Activated CD8-positive, alpha-beta T cell treated with anti-CD3 and anti-CD28 coated beads, Interleukin-2, amount 10 ng/mL, durations not matched to agents 7 days and 5 days (primary cell): ENCODE measurements at places on chromosomes 4 and X.

GRCh38 chrX:67648361-67648760, 104.5 kb downstream of the AR start:
- DNase-seq = no peak

DNA sequence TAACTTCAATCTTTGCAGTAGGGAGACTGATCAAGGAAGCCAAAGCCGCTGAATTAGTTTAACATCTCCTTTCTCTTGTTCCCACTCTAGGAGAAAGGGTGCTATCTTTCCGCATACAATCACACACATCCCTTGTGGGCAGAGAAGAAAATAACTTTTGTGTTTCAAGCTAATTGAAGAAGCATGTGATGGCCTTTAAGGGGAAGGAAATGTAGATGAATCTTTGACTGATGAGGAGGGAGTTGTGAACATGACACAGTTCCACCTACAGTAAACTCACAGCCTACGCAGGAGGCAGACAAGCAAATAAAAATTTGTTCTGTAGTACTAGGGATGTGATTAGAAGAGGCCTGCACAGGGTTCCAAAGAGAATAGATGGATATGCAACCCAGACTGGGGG, 14.7 kb upstream of the SPATA4 start:
- no peak for DNase-seq

- no peak for DNase-seq
Observed at GRCh38 chr4:114435116-114435515, 163.5 kb upstream of the UGT8 start.

- no peak for DNase-seq
Observed at GRCh38 chrX:106144755-106145639, 23.1 kb upstream of the PWWP3B start.

GRCh38 chrX:154437971-154438893, 1.3 kb downstream of the GDI1 start:
- DNase-seq = no peak

DNA sequence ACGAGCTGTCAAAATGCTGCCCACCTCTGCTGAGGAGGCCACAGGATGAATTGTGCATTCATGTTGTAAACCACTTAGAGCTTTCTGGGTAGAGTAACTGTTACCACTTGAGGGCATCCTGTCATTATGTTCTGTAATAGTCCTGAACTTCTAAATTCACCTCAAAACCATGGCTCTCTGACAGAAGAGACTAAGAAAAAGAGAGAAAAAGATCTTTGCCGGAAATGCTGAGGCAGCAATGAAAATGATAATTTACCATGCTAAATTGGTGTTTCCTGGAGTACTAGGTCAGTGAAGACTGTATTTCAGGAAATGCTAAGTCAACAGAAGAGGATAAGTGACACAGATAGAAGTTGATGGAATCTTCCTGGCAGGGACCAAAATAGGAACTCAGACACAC, 942.3 kb upstream of the SLIT2 start:
- DNase-seq = no peak

DNA sequence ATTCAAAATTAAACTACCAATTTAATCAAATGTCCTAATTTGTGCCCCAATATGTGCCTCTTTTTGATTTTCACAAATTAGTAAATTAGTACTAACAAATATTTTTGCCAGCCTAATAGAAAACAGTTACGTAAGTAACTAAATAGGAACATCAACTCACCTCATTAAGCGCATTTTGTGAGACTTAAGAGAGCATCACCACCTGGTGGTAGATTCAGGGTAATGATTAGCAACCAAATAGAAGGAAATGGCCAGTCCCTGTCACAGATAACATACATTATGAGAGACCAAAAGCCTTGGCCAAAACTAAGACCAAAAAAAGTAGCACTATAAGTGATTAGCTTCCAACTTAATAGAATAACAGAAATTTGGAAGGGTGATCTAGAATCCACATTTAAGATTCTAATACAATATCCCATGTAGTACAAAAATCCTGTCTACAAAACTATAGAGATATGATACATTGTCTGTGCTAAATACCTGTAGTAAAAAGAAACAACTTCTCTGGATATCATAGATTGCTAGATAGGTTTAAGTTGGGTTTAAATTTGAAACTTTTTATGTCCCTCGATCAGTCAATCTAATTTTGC, 46.7 kb downstream of the C4orf46 start:
- DNase-seq = peak; percentile 21

DNA sequence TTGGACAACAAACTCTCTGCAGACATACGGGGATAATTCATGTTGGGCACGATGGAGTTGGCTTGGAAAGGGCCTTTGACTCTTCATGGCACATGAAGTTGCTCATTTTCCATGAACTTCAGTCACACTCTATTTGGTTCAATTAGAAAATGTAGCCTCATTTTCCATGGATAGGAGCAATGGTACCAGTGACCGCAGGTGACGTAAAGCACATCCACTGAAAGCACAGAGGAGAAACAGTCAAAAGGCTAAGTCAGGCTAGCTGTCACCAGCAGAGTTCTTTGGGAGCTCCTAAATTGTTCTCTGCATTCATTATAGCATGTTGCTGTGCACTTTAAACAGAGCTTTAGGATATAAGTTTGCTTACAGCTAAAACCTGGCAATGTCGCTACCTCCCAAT, 39.9 kb upstream of the MAP3K15 start:
- no peak for DNase-seq

DNA sequence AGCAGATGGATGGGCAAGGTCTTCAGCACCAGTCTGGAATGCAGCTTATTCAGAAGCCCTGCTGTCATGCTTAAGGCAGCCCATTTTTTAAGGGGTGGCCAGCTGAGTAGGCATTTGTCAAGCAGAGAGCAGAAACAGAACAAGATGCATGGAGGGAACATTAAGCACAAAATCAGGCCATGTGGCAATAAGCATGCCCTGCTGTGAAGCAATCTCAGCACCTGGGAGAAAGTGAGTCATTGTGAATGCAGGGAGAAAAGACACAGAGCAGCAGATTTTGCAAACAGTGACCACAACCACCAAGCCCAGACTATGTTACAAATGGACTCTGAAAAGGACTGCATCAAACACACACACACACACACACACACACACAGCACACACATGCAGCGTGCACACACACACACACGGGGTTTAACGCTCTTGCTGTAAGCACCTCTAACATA, 94.1 kb upstream of the GALNT7 start:
- no peak for DNase-seq

- no peak for DNase-seq
Observed at GRCh38 chrX:34509394-34509793, 147.7 kb downstream of the TMEM47 start.

DNA sequence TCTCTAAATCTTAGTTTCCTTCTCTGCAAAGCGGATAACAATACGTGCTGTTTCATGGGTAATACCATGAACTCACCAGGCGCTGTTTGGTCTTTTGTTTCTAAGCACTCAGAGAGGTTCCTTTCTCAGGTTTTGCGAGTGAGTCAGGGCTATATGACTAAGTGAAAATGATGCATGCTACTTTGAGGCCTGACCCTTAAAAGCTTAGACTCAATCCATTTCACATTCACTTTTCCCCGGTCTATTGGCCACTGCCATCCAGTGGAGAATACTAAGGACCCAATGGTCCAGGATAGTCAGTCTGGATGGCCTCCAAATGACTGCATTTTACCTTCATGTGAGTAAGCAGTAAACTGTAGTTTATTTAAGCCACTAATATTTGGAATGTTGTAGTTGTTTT, 400.8 kb upstream of the SLIT2 start:
- DNase-seq = no peak

DNA sequence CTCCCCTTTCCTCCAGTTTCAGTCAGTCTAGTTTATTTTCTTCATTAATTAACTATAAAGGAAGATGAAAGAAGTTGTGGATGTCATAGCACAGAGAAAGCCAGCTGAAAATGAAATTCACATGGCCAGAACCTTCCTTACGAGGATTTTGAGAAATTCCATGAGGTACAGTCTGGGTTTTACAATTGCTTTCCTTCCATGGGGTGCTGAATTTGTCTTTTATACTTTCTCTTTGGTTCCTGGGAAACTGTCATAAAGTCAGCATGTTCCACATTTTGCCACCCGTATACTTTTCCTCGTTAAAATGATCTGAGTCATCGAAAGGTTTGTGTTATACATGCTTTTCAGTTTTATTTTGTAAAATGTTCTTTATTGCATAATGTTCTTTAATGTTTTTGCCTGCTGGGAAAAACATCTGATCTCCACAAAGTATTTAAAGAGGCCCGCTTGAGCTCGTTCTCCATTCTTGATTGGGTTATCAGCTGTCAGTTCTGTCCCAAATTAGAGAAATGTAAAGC, 78.1 kb upstream of the CLDN34 start:
- no peak for DNase-seq

DNA sequence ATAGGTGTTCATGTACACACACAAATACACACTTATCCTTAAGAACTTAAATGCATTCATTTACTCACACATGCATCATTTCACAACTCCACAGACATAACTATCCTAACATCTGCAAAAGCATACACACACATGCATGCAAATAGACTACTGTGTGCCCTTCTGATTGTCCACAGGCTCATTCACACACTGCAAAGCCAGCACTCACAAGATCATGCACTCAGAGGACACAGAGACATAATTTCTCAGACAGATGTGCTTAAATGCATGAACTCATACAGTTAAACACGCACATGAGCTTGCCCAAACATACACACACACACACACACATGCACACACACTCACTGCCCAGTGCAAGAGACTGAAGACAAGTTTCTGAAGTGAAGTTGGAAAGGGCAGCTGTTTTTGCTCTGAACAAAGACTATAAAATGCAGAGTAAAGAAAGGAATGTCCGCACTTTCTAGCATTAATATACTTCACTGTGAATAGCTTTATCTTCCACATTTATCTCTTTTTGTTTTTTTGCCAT, 1018.0 kb upstream of the HS3ST1 start:
- DNase-seq = no peak

GRCh38 chr4:26372076-26372475, 51.3 kb downstream of the RBPJ start:
- no peak for DNase-seq

GRCh38 chrX:105098201-105098600, 122.3 kb downstream of the TEX13A start:
- no peak for DNase-seq

DNA sequence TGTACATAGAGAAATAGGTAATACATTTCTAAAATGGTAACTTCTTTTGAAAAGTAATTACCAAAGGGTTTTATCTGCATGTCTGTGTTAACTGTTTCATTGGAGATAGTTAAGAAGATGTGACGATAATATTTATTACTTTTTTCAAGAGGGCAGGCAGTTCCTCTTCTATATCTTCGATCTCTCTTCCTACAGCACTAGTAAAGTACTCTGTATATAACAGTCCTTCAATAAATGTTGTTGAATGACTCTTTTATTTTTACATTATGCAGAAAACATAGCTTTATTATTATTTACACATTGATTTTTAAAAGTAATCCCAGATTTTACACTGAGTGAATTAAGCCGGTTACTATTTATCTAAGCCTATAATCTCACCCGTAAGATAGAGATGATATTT, 51.8 kb downstream of the TMPRSS11E start:
- no peak for DNase-seq
